ENCODE measurements at places on chromosomes 6 and 20.

- DNase-seq: no peak
These were observed 365.8 kb upstream of the HSF2 start for GRCh38 chr6:122033564-122034181.

- no peak for DNase-seq
These were observed 1.7 kb downstream of the CAP2 start for GRCh38 chr6:17395112-17395511.

DNA sequence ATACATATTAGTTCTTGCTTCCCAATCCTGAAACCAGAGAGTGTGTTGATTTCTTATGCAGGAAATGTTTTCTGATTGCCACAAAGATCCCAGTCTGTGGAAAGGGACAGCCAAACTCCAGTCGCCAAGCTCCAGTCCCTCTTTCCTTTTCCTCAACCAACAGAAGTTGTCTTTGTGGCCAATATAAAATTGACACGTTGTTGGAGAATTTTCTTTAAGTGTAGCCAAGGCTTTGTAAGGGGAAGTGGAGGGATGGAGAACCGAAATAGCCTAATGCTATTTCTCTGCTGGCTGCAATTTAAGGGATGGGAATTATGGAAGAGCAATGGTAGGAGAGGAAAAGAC is 5.4 kb downstream of the ADGRB3 start:
- no peak for DNase-seq

- no peak for DNase-seq
These were observed 26.0 kb downstream of the PTPRA start for GRCh38 chr20:2899243-2899642.

- DNase-seq: no peak
These were observed 57.8 kb upstream of the KLHL31 start for GRCh38 chr6:53723331-53723730.

GRCh38 chr6:41271901-41272395 is 14.5 kb downstream of the TREM1 start:
- DNase-seq: no peak

- DNase-seq: no peak
These were observed 329.1 kb upstream of the SOX4 start for GRCh38 chr6:21264288-21265033.

DNA sequence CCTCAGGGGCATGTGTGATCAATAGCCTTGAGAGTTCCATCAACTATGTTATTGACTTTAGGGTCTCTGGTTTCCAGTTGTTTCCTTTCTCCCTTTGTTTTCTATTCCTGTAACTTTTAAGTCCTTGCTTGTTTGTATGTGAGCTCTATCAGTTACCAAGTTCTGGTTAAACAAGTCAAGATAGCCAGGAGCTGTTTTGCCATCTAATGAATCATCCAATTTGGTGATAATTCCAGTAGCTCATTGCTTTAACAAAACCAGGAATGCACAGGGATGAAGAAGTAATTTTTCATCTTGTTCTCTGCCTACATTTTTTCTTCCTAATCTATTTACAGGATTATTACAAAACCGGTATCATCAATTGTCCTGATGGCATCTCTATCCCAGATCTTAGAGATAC is 36.5 kb downstream of the KCTD20 start:
- no peak for DNase-seq

DNA sequence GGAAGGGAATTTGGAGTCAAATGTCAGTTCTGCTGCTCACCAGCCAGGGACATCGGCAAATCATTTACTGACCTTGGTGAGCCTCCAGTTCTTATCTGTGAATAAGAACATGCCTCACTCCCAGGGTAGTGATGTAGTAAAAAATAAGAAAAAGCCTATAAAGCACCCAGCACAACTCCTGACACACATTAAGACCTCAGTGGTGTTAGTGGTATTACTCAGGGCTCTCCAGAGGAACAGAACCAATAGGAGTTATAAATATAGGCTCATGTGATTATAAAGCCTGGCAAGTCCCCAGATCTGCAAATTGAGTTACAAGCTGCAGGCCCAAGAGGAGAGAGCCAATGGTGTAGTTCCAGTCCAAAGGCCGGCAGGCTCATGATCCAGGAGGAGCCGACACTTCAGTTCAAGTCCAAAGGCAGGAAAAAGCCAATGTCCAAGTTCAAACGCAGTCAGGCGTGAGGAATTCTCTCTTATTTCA is 71.3 kb upstream of the EYA2 start:
- DNase-seq: no peak

GRCh38 chr6:51029561-51029960 is 210.9 kb downstream of the TFAP2B start:
- DNase-seq: no peak

GRCh38 chr6:101832371-101832770 is 438.9 kb downstream of the GRIK2 start:
- DNase-seq: no peak

- no peak for DNase-seq
These were observed 12.8 kb downstream of the RBCK1 start for GRCh38 chr20:420721-421574.

DNA sequence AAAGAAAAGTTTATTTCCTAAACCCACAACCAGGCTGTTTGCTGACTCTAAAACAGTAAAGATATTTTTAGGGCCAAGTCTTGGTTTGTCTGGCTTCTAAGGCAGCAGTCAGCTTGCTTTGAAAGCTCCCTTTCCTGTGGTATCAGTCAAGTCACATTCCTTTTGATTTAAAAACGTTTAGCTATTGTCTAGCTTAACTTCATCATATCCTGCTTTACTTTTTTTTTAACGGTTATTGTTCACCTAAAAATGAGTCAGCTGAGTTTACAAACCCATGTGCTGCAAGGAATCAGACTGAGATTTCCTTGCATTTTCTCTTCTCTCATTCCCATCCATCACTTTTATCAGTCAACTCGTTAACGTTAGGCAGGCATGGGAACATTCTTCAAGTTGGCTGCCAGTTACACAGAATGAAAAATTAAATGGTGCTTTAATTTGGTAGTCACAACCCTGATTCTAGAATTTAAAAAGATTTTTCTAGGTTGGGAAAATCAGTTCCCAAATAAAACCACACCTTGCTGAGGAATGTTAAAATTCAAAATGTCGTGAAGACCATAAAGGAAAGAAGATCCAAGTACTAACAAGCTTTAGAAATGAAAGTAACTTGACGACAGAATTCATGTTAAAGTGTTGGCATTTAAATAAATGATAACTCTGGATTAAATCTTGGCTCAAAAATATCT is 45.9 kb downstream of the ELOVL5 start:
- no peak for DNase-seq

DNA sequence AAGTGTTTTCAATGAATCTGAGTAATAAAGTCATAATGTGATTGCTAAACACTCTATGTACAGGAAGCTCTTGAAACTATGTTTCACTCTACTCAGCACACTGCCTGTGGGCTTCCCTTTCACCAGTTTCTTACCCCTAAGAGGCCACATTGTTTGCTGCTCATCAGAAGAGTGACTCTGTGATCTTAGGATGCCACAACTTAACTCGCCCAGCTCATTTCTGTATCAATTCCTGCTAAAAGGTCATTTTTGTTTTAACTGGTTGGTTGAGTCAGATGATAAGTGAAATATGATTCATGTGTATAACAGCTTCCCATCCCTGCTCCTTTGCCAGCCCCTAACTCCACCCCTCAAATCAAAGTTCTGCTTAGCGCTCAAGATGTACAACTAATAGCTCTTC is 9.8 kb upstream of the NDUFAF4 start:
- DNase-seq: no peak

DNA sequence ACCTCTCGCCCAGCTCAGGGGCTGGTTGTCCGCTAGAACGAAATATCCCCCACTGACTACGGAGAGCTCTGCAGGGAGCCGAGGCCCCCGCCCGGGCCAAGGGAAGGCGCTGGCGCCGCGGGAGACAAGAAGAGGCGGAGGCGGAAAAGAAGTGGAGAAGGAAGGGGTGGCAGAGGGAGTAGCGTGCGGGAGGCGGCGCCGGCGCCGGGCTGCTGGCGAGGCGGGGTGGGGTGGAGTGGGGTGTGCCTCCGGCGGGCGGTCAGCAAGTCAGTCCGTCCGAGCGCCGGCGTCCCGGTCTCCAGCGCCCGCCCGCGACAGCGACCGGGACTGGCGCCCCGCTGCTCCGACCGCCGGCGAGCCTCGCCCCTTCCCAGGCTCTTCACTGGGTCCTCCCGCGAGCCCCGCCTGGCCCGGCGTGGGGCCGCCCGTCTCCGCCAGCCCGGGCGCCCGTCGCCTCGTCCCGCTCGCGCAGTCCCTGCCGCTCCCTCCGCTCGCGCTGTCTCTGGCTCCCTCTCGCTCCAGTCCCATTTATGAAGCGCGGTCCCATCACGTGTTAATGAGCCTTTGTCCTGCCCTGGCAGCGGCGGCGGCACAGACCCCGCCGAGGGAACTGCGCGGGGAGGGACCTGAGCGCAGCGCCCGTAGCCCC is at the start of gene CNR1:
CNR1 (minus strand) TSS at position 504 of the 649 bp plus-strand sequence. CDS start 21,073 bp downstream, outside the sequence.
- DNase-seq: no peak

DNA sequence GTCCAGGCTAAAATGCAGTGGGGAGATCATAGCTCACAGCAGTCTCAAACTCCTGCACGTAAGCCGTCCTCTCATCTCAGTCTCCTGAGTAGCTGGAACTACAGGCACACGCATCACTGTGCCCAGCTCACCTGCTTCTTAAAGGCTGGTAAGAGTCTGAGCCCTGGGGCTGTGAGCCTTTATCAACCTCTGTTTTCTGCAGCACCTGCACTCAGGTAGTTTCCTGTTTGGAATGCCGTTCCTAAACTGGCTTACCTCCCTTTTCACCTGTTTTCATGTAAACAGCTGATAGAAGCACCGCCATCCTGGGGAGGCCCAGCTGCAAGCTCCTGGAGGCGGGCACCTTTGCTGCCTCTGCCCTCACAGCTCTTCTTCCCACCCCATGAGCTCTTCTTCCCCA is 45.4 kb downstream of the SLC24A3 start:
- DNase-seq: no peak

GRCh38 chr20:7996898-7997297 is 22.7 kb downstream of the TMX4 start:
- no peak for DNase-seq

GRCh38 chr6:15401769-15402250 is 155.9 kb downstream of the JARID2 start:
- no peak for DNase-seq

DNA sequence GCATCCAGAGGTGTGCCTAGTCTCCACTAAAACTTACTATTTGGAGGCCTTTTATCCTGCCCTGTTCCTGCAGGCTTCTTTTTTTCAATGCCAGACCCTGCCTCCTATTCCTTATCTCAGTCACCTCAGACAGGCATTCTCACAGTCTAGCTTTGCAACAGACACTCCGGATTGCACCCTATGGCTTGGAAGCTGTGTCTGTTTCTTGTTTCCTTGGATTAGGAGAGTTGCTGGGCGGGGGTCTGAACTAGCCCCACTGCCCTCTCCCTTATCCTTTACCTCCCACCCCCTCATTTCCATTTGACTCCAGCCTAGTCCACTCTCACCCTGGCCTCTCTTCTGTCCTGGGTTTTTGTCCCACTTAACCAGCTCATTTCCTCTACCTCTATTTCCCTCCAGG is 228.1 kb upstream of the CITED2 start:
- DNase-seq: no peak

GRCh38 chr6:168025831-168026710 is 28.6 kb downstream of the KIF25 start:
- DNase-seq: no peak

- no peak for DNase-seq
These were observed 21.1 kb downstream of the SESN1 start for GRCh38 chr6:109073344-109074132.

DNA sequence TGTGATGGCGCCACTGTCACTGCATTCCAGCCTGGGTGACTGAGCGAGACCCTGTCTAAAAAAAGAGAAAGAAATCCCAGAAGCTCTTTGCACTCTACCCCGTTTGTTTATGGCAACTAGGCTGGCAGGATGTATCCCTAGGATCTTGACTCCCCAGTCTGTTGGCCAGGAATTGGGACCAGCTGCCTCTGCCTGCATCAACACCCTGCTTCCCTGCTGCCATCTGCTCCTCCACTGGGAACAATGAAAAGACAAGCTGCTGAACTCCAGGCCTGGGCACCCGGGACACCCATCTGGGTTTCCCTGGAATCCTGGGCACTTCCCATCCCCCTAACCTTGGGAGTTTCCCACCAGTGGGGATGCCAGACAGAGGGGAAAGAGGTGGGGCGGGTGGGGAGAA is 64.9 kb downstream of the CPNE5 start:
- DNase-seq: no peak

- no peak for DNase-seq
These were observed 242.3 kb upstream of the PMEPA1 start for GRCh38 chr20:57952136-57952535.

DNA sequence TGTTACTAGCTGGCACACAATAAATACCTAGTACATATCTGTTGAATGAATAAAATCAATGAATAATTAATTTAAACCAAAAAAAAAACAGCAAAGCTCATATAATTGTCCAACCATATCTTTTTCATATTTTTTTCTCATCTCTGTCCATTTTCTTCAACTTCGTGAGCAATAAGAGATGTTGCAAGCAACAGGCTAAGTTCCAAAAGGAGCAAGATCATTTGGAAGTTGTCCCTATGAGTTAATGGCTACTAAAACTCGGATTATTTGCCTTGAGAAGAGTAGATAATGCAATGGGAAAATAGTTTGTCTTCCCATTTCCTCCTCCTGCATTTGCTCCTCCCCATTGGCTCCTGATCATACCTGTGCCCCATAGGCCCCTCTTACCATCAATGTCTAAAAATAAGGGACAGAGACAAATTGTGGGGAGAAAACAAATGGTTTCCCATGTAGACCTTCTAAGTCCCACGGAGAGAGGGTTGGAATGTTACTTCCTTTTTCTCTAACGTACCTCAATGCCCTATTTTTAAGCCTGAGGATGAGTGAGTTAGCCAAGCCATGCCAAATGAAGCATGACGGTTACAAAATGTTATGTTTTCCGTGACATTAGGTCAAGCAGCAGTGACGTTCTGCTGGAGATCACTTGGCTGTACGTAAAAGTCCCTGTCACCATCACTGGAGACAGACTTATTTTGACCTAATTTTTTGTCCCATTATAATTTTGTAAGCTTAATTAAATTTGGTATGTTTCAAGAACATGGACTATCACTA is 217.3 kb upstream of the PREP start:
- DNase-seq: no peak

DNA sequence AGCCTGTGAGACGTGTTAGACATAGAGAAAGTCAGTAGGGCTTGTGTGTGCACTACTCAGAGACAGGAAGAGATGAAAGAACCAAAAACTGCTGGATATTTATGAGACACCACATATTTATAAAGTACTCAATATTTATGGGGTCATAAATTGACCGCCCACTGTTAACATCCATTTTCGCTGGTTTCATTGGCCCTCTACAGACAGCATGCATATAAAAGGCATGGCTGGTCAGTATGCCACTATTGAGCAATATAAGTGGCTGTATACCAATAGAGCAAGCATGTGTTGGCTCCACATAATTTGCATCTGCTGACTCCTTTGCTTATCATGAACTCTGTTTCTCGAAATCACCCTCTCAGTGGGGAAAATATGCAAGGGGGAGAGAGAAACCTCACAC is 110.3 kb upstream of the BTN3A2 start:
- DNase-seq: no peak

- peak; percentile 29 for DNase-seq
These were observed 7.3 kb upstream of the SIRPG start for GRCh38 chr20:1664911-1665310.

Measured in stimulated activated CD8-positive, alpha-beta memory T cell treated with anti-CD3 and anti-CD28 coated beads, Interleukin-15, amount 100 ng/mL, for 4 hours (primary cell).